Esophagus mucosa (tissue), 1 donor: ENCODE measurements at places on chromosomes 7 and 10. TPM values are rescaled to one million over a fixed set of nuclear protein-coding genes. Genes with fewer than 3 reads are reported as not detected.

DNA sequence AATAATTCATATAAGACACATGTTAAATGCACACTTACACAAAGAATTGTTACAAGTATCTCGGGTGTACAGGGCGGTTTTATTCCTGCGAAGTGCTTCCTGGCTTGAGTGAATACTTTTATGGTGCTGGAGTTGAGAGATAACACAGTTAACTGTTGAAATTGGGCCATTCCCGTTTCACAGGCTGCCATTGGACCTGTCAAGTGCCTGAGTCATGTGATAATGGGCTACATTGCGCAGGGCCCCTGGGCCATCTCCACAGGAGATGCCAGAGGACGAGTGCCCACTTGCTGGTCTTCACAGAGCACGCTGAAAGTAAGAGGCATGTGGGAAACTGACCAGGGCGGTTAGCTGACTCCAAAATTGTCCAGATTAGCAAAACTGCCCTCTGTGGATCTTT, 4.8 kb downstream of the FBH1 start:
- ATAC-seq: no peak

- ATAC-seq: no peak
These were observed 160.3 kb downstream of the EGFR start for GRCh38 chr7:55178863-55179773.

- ATAC-seq: no peak
These were observed 155.7 kb upstream of the HGF start for GRCh38 chr7:81925530-81925929.

GRCh38 chr10:21297603-21298383, 227.7 kb downstream of the SKIDA1 start:
- no peak for ATAC-seq

- ATAC-seq: no peak
These were observed 37.3 kb downstream of the HBP1 start for GRCh38 chr7:107206136-107206535.

KNDC1 gene
- 3.8 TPM for total RNA-seq

PAX4 gene
- not detected for total RNA-seq

EBLN1 gene
- total RNA-seq: not detected
